Panc1 (cell line): ENCODE measurements at places on chromosomes 5 and 9.

DNA sequence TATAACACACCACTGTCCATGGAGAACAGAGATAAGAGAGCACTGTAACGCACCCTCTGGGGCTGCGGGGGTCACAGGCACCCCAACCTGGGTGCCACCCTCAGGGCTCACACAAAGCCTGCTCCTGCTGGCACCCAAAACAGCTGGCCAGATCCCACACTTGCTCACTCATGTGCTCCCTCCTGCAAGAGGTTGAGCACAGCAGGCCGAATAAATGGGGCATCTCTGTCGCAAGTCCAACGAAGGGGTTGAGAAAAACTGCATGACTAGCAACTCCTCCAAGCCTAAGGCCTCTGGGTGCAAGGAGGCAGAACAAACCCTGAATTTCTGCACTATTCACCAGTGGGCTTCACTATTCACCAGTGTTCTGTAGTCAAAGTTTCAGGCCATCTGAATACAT, 80.3 kb downstream of the SECISBP2 start:
- DNase-seq: no peak

DNA sequence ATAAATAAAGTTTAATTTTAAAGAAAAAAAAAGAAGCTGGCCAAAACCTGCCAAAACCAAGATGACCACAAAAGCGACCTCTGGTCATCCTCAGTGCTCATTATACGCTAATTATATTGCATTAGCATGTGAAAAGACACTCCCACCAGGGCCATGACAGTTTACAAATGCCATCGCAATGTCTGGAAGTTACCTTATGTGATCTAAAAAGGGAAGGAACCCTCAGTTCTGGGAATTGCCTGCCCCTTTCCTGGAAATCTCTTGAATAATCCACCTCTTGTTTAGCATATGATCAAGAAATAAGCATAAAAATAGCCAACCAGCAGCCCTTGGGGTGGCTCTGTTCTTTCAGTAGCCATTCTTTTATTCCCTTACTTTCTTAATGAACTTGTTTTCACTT, 178.3 kb upstream of the MAP1B start:
- no peak for DNase-seq

DNA sequence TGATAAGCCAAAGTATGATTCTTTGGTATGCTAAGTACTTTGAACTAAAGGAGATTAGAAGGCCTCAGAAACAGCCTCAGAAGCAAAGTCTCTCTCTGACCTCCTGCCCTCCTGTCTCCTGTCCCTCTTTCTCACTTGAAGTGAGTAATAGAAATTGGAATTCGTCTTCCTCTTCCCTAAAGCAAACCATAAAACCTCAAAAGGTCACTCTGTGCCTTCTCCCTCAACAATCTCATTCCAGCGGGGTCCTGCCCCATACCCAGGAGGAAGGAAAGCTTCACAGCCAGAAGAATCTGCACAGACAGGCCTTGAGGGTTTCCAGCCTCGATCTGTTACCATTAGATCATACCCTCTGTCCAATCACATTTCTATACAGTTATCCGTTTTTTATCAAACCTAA, 87.8 kb downstream of the HAPLN1 start:
- no peak for DNase-seq

DNA sequence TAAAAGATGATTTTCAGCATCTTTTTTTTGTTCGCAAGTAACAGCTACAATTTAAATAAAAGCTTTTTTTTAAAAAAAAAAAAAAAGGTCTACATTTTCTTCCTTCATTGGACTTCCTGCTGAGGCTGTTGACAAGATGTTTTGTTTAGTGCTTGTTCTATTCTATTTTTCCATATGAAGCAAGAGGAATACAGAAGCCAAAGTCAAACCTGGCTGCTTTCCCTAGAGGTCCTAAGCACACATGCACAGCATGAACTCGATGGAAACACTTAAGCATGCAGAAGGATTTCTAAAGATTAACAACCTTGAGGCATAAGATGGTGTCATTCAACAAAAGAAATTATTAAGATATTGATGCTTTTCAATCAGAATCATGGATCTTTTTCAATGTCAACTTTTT, 105.1 kb downstream of the ADCY2 start:
- no peak for DNase-seq

GRCh38 chr5:39160576-39161213, 58.7 kb downstream of the FYB1 start:
- DNase-seq: no peak

- no peak for DNase-seq
These were observed 152.9 kb downstream of the AUH start for GRCh38 chr9:91208837-91209236.

DNA sequence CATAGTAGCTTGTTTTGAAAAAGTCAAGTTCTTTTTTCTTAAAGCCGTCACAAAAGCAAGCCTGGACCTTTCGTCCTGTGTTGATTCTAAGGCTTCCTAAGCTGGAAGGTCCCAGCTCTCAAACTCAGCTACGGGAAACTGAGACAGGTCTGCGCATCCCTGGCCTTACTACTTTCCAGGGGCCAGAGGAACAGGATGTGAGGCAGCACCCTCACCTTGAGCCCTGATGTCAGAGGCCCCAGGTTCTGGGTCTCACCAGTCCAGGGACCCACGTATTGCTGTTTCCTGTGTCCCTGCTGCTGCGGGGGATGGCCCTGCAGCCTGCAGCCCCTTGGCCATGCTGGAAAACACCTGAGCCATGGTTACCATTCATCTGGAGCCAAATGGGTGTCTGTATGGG, 123.9 kb downstream of the COL23A1 start:
- DNase-seq: no peak

- no peak for DNase-seq
These were observed 98.0 kb downstream of the SLIT3 start for GRCh38 chr5:169202969-169203368.

DNA sequence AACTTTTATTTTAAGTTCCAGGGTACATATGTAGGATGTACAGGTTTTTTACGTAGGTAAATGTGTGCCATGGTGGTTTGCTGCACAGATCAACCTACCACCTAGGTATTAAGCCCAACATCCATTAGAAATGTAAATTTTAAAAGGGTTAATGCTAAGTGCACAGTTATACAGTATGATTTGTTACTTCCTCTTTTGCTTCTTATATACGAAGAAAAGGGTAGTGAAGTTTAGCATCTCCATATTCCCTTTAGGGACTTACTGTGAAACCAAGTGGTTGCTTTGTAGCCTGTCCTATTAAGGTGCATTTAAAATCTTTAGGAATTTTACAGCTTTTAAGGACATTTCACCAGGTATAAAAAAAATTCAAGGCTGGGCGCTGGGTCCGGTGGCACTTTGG, 46.4 kb downstream of the RBM27 start:
- DNase-seq: no peak

GRCh38 chr5:179254638-179255271, 90.5 kb downstream of the ADAMTS2 start:
- DNase-seq: no peak

GRCh38 chr9:127793093-127793708, 7.4 kb downstream of the CDK9 start:
- DNase-seq: no peak
